ENCODE measurements at places on chromosomes 12 and 14. TPM values are rescaled to one million over a fixed set of nuclear protein-coding genes. Genes with fewer than 3 reads are reported as not detected.

DNA sequence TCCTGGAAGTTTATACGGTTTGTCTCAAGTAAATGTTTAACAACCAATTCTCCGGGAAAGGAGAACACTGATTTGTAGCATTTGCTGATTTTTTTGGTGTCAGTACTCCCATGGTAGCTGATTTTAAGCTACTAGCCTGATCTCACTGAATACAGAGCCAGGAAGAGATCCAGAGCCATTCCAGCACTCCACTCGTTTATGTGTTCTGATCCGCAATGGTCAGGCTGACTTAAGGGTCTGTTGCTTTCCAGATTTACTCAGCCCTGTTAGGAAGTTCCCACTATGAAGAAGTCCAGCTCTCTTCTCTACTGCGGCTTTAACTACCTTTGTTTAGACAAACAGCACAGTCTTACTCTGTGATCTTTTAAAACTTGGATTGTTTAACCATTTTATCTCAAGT is 38.0 kb upstream of the NID2 start:
- DNase-seq = peak; percentile 70

DNA sequence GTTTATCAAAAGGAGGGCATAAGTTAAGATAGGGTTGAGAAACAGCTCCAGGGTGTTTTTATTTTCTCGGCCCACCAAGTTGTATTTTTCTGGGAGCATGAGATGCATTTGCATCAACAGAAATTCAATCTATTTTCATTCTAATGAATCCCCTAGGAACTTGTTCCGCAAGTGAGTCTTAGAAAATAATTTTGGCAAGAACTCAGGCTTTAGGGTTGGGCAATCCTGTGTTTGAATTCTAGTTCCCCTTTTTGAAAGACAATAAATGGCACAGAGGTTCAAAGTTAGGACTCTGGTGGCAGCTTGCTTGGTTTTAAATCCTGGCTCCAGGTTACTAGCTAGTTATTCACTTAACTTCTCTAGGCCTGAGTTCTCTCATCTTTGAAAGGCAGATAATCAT is 23.7 kb downstream of the SLC5A8 start:
- DNase-seq = no peak

- DNase-seq = no peak
These were observed 182.7 kb upstream of the SFSWAP start for GRCh38 chr12:131528144-131528543.

DNA sequence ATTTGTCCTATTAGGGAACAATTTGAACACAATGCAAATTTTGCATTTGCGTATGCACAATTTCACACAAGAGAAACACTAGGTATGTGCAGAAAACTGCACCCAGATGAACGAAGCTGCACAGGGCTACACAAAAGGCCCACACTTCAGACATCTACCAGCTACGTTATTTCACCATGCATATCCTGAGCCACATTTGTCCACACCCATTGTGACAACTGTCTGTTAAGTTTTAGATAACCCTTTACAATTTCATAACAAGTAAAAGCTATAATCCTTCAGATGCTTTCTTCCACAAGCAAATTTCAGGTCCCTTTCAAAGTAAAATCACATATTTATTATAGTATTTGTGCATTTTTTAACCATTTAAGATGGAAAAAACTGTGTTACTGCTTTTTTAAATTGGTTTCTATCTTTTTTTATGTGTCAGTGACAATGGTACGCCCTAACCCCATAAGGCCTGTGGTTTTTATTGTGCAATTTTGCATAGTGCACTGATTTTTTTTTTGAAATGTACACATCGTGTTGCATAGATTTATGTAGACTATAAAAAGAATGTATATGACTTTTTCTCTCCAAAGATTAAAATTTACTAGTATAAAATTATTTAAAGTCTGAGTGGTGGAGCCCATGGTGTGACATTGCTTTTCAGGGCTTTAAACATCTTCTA is 87.8 kb upstream of the BTG1 start:
- DNase-seq = no peak

- DNase-seq = no peak
These were observed 128.9 kb upstream of the CCND2 start for GRCh38 chr12:4144676-4145075.

DNA sequence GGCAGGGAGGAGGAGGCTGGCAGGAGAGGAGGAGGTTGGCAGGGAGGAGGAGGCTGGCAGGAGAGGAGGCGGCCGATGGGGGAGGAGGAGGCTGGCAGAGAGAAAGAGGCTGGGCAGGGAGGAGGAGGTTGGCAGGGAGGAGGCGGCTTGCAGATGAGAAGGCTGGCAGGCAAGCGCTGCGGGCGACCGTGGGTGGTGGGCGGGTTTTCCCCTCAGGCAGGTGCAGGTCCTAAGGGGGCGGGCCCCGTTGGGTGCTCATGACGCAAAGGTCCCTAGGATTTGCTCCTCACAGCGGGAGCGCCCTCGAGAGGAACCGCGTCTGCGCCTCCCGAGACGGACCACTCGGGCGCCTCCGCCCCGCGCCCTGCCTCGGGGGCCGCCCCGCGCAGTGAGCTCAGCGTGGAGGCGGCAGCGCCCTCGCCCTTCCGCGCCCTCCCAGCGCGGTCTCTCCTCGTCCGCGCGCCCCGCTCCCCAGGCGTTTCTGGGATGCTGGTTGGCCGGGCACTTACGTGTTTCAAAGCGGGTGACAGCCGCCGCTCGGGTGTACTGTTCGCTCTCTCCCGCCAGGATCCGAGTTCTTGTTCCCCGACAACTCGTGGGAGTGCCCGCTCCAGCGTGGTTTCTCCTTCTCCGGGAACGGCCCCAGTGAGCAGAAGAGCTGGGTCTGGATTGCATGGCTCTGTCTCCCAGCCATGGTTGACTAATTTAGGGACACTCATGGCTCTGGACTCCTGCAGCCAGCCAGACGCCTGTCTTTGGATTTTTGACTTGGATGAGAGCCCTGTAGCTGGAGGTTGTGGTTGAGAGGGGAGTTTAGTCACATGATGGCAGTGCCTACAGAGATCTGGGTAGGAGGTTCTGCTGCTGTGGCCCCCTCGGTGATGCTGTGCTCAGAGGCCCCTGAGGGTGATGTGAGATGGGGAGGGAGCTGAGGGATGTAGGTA is 64.1 kb upstream of the PPP4R3A start:
- DNase-seq = peak; percentile 47

GRCh38 chr14:24960816-24961215 is 89.1 kb downstream of the STXBP6 start:
- no peak for DNase-seq

DNA sequence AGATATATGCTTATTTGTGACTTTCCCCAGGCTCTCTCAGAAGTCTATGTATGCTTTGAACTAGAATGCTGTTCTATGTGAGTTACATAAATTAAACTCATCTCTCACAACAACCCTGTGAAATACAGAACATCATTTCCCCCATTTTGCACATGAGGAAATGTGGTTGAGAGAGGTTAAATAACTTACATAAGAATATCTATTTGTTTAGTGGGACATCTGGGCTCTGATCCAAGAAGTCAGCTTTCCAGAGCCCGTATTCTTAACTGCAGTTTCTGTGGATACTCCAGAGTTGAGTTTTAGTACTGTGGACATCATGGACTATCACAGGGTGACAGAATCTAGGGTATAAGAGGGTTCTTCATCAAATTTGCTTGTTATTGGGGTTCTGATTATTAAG is 242.5 kb upstream of the ARHGAP5 start:
- peak; percentile 7 for DNase-seq

DNA sequence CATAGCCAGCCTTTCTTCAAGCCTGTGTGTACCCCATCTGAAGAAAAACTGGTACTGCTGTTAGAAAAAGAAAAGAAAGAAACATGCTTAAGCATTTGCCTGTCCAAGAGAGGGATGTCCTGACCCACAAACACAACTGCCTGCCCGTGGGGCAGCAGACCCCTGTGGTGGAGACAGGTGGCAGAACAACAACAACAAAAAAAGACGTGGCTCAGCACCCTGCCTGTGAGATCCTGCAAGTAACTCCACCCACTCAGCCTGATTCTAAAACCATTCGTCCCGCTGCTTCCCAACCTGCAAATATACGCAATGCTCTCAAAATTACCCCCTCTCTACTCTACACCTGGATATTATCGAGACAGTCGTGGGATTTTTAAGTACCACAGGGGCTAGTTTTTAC is 64.9 kb upstream of the ZDHHC17 start:
- DNase-seq = no peak

- DNase-seq = no peak
These were observed 1009.1 kb upstream of the FLRT2 start for GRCh38 chr14:84520711-84521338.

- peak; percentile 6 for DNase-seq
These were observed 285.8 kb upstream of the G2E3 start for GRCh38 chr14:30272848-30273832.

DNA sequence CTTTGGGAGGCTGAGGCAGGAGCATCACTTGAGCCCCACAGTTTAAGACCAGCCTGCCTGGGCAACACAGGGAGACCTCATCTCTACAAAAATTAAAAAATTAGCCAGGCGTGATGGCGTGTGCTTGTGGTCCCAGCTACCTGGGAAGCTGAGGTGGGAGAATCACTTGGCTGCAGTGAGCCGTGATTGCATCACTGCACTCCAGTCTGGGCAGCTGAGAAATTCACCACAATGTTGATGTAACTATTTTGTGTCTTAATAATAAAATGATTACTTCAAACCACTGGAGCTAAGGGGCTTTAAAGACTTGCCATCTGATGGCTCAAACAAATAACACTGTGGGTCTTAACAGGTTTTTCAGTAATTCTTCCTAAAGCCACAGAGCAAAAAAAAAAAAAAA is 10.8 kb downstream of the ERH start:
- DNase-seq = no peak

DNA sequence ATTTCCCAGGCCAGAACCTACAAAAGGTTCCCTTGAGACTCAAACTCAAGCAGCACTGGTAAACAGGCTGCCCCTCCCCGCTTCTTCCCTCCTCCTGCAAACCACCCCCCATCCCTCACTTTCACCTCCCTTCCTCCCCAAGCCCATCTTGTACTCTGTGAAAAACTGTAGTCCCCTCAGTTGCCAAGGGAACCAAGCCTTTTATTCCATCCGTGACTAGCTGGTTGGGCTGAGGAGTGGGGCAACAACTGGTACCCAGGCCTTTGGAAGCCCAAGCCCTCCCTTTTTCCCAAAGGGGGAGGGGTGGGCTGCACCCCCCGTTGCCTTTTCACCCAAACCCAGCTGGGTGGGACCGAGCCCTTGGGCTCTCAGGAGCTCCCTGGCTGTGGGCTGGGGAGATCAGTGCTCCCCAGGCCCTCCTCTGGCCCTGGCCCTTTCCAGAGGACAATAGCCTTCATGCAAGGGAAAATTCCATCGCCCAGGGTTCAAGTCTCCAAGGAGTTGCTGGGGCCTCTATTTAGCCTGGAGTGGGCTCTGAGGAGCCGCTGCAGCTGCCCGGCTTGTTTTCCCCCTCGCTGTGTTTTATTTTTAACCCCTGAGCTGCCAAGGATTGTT is 61.9 kb downstream of the ZFP36L1 start:
- DNase-seq = peak; percentile 75

DNA sequence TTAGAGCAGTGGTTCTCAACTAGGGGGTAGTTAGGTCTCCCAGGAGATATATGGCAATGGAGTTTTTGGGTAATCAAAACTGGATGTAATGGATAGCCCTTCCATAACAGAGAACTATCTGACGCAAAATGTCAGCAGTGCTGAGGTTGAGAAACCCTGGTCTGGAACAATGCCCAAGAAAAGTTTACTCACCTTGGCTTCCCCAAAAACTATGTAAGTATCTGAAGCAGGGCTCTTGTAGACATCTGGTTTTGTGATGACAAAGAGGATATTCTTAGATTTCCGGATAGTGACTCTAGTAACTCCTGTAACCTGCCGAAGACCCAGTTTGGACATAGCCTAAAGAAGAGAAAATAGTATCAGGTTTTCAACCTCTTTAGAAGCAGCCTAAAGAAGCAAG is 11.8 kb downstream of the NACA start:
- no peak for DNase-seq

GRCh38 chr14:59333235-59333634 is 131.9 kb downstream of the GPR135 start:
- DNase-seq = no peak

GRCh38 chr14:34826661-34827060 is 48.5 kb downstream of the BAZ1A start:
- DNase-seq = no peak

GRCh38 chr12:5480938-5481303 is 49.0 kb downstream of the NTF3 start:
- DNase-seq = peak; percentile 39

- DNase-seq = no peak
These were observed 47.2 kb upstream of the TMEM233 start for GRCh38 chr12:119546340-119546739.

- DNase-seq = peak; percentile 31
These were observed 75.2 kb upstream of the TMCC3 start for GRCh38 chr12:94725375-94726168.

GRCh38 chr12:124044809-124045321 is 71.8 kb downstream of the ZNF664 start:
- DNase-seq = peak; percentile 85

DNA sequence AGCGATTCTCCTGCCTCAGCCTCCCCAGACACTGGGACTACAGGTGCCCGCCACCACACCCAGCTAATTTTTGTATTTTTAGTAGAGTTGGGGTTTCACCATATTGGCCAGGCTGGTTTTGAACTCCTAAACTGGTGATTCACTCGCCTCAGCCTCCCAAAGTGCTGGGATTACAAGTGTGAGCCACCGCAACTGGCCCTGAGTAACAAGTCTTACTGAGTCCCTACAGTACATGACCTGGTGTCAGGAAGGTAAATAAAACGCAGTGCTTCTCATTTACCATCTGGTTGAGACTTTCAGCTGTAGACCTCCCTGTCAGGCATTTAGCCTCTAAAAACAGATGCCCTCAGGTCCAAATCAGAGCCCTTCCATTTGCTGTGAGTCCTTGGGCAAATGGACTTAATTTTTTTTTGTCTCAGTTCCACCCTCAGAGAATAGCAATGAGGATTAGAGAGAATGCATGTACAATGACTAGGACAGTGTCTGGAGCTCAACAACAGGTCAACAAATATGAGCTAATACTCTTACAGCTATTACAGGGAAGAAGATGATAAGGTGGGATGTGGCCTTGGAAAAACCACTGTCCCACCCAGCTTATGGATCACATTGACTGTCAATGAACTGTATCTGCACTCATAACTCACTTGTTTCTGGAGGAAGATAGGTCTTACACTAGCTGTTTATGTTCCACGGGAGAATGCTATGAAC is 70.5 kb downstream of the PHLDA1 start:
- DNase-seq = no peak

DNA sequence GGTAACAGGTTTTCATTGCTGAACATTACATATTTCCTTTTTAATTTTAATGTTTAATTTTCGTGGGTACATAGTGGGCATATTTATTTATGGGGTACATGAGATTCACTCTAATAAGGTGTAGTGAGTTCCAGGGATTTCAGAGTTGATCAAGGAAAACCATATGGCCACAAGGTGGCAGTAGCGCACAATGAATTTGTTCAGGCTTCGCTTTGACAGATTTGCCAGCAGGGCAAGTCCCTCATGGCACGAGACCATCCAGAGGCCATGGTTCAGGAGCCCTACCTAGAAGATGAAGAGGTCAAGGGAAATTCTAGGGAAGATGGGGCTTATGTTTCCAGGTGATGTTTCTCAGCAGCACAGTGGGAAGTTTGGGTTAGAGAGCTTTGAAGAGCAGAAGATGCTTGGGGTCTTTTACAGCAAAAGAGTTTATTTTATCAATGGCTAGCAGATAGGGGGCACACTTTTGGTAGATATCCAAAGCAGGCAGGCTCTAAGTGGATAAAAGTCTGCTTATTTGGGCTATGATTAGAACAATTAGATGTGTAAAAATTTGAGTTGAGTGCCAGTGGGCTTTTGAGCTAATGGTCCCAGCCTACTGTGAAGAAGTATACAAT is 1004.4 kb downstream of the AACS start:
- DNase-seq = peak; percentile 43

MYH6 gene
- 3.3 TPM for total RNA-seq

SERPINA10 gene
- not detected for total RNA-seq

GPRC5A gene
- 2.9 TPM for total RNA-seq

RAD9B gene
- total RNA-seq = 5.3 TPM

TMTC2 gene
- total RNA-seq = 26.6 TPM

KCNH3 gene
- 2.3 TPM for total RNA-seq

Measured in tongue (tissue), 3 donors.